ENCODE measurements at places on chromosomes 11 and 22.

- DNase-seq, result no peak
These were observed 20.8 kb upstream of the TUB start for GRCh38 chr11:8060146-8060719.

- DNase-seq, result no peak
These were observed 23.6 kb upstream of the ARHGAP32 start for GRCh38 chr11:129215506-129216245.

- peak; percentile 91 for DNase-seq
These were observed 556.6 kb downstream of the MIAT start for GRCh38 chr22:27213766-27214581.

DNA sequence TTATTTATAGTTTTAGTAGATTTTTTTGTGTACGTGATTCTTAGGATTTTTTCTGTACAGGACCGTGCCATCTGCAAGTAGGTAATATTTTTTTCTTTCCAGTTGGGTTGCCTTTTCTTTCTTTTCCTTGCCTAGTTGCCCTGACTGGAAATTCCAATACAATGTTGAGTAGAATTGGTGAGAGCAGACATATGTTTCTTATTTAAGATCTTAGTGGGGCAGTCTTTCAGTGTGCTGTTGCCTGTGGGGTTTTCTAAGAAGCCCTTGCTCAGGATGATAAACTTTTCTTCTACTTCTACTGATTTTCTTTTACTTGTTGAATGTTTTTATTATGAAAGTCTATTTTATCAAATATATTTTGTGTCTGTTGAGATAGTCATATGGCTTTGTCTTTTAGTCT, 33.0 kb downstream of the ATXN10 start:
- no peak for DNase-seq

- no peak for DNase-seq
These were observed 18.7 kb downstream of the SLC6A5 start for GRCh38 chr11:20618083-20618482.

Measured in brain pericyte (primary cell).